ENCODE measurements at places on chromosomes 13 and 19.
A peak's percentile ranks its signal among the peaks of the same experiment; 100 is the strongest.

GRCh38 chr13:62067821-62068220 lies 652.2 kb upstream of the PCDH20 start:
- no peak for DNase-seq

GRCh38 chr19:50328224-50328872 lies 829 bp downstream of the KCNC3 start:
- no peak for DNase-seq

DNA sequence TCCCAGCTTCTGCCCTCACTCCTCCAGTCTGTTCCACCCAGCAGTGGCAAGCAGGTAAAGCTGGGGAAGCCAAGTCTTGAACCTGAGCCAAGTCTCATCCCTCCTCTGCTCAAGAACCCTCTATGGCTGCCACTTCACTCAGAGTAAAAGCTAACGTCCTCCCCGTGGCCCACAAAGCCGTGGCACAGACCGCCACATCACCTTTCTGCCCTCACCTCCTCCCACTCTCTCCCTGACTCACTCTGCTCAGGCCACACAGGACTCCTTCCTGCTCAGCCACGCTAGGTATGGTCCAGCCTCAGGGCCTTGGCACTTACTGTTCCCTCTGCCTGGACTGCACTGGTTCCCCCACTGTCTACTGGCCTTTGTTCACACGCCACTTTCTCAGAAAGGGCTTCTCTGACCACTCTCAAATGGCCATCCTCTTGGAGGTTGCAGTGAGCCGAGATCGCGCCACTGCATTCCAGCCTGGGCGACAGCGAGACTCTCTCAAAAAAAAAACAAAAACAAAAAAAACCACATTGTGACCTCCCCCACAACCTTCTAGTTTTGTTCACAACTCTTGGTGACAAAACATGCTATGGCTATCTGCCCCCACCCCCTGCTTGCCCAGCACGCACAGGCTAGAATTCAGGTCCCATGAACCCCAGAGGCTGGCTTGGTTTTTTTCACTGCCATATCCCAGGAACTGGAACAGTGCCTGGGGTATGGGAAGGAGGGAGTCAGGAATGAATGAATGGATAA lies 15.8 kb downstream of the NDUFB7 start:
- no peak for DNase-seq

DNA sequence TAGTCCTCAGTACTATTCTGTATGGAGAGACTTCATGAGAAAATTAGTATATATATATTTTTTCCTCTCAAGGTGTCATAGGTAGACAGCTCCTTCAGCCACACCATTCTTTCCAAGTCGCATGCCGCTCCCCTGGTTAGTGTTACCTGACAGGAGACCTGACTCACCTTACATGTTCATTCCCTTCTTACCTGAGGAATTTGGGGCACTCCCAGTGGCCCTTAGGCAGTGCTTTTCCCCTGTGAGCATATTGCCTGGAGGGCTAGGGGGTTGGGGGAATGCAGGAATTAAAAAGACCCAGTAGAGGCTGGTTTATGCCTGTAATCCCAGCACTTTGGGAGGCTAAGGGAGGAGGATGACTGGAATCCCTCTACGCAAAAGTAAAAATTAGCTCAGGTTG lies 9.0 kb upstream of the ACTN4 start:
- no peak for DNase-seq

GRCh38 chr13:76837801-76838200 lies 48.4 kb downstream of the KCTD12 start:
- no peak for DNase-seq

GRCh38 chr19:49524812-49525455 lies 2.9 kb upstream of the RCN3 start:
- no peak for DNase-seq

GRCh38 chr13:97185291-97185690 lies 36.8 kb upstream of the MBNL2 start:
- DNase-seq = peak; percentile 4

DNA sequence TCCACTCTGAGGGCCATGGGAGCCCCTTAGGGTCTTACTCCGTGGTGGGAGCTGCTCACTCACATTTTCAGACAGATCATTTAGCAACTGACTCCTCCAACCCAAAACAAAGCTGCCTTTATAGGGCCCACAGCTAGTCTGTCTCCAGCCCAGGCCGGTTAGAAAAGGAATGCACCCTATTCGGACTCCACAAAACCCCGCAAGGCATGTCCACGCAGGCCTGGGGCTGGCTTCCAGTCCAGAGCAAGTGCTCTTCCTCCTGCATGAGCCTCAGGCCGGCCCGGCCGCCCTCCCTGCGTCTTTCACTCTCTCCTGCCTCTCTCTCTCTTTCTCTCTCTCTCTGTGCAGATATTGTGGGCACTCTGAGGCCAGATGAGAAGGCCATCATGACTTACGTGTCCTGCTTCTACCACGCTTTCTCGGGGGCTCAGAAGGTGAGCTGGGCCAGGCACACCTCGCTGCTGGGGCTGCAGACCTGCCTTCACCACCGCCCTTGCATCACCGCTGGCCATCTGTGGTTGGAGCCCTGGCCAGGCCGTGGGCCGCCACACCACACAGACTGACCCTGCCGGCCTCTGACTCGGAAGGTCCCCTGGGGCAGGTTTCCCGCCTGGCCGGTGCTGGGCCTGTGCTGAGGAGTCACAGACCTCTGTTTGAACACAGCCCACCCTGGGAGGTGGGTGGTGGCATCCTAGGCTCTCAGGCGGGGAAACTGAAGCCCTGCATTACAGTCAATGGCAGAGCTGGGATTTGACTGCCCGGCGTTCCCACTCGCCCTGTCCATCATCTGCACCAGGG lies 33.1 kb downstream of the CAPN12 start:
- no peak for DNase-seq

GRCh38 chr13:42422681-42423080 lies 150.7 kb downstream of the AKAP11 start:
- DNase-seq = no peak

GRCh38 chr13:33639158-33639557 lies 178.8 kb upstream of the RFC3 start:
- DNase-seq = no peak

DNA sequence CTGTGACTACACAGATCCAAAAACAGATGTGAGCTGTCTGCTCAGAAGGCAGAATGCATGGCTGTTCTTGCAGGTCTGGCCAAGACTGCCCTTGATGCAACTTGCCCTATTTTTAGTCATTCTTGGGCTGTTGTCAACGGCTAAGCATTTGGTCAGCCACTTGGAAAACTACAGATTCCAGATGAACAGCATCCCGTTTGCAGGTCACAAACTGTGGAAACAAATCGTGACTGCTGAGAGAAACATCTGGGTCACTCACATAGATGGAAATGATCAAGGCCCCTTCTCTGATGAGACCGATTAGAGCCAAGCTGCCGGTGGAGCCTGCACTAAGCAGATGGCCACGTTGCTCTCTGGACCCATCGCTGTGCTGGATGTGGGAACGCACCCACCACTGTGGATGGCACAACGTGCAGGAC lies 15.4 kb upstream of the METTL21C start:
- no peak for DNase-seq

- no peak for DNase-seq
Measured at GRCh38 chr13:104270731-104271130, 1204.5 kb upstream of the SLC10A2 start.

GRCh38 chr13:84917252-84917878 lies 881.9 kb downstream of the SLITRK6 start:
- peak; percentile 18 for DNase-seq

- DNase-seq = no peak
Measured at GRCh38 chr13:74046431-74046830, 87.8 kb downstream of the KLF12 start.

DNA sequence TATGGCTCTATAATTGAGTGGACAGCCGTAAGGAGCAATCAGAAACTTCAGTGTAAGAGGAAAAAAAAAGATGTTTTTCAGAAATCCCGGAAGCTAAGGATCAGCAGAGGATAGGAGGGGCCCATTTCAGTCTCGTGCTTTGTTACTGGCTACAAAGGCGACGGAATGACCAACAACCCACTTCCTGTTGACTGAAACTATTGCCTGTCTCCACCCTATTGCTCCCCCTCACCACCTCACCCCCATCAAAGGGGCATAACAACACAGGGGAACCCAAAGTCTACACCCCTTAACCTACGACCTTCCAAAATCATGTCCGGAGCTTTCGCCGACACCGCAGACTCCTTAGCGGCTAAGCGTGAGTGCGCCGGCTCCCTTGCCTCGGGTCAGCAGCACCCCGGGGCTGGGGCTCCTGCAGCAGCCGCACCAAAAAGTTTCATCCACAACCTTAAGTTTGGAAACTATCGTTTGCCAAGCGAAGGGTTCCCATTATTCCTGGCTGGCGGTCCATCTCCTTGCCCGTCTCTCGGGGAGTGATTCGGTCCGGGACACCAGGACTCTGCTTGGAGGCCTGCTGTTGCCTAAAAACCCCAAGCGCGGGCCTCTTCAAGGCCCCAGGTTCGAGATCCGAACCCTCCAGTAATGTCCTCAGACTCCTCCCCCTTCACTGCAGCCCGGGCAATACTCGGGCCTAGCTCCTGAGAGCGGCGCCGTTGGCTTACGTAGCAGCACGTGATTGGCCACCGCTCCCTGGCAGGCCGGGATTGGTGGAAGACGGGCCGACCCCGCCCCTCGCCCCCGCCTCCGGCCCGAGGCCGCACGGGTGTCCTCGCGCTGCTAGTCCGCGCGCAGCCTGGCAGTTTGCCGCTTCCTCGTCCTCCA lies at the start of gene TPP2:
Gene TPP2 (plus strand): TSS at position 840 of the 882 bp plus-strand sequence. CDS start 53 bp downstream, outside the sequence.
- peak; percentile 96 for DNase-seq

DNA sequence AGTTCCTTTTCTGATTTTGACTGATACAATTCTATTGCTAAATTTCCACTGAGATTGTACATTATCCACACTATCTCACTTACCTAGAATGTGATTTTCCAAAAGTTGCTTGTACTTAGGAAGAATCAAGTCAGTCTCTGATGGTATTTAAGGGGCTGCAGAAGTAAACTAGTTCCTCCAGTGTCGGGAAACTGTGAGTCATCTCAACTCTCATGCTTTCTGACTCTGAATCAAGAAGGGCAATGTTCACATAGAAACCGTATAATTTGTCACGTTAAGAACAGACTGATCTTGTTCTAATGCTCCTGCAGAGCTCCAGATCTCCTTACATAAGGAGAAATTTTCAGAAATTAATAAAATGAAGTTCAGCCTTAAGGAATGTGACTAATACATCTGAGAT lies 369.3 kb downstream of the KLF5 start:
- DNase-seq = peak; percentile 21

DNA sequence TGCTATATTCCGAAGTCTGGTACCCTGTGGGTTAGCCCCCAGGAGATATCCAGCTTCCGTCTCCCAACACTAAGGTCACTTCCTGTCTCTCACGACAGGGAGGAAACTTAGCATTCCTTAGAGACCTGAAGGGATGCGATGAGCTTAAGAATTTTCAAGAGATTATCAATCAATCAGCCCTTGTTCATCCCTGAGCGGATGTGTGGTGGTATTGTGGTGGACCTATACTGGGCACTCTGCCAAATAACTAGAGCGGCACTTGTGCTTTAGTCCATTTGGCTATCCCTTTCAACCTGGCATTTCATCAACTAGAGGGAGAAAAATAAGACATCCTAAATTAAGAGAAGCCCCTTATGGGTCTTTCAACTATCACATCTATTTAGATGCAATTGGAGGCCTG lies 30.9 kb upstream of the ZNF562 start:
- DNase-seq = no peak

DNA sequence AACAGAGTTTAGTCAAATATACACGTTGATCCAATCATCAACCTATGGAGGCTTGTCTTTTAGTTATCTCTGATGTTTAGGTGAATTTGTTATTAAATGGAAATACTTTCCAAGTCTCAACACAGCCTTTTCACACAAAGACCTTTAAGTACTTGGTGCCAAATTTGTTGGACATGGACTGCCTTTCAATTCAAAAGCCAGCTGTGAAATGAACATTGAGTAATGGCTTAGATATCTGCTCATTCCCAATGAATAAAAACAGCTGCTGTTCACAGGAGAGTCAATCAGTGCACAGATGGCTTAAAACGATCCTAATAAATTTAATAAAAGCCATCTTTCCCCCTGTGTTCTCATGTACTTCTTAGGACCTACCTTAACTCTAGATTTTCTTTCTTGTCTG lies 19.9 kb upstream of the DHRS12 start:
- no peak for DNase-seq

GRCh38 chr13:49305792-49306425 lies 58.2 kb downstream of the CDADC1 start:
- no peak for DNase-seq

- DNase-seq = no peak
Measured at GRCh38 chr13:25741796-25742195, 310.0 kb downstream of the SHISA2 start.

- no peak for DNase-seq
Measured at GRCh38 chr13:91894316-91894715, 495.9 kb downstream of the GPC5 start.

GRCh38 chr19:31541396-31541795 lies 192.2 kb upstream of the TSHZ3 start:
- DNase-seq = no peak

- peak; percentile 20 for DNase-seq
Measured at GRCh38 chr19:13430790-13431582, 75.3 kb downstream of the CACNA1A start.

DNA sequence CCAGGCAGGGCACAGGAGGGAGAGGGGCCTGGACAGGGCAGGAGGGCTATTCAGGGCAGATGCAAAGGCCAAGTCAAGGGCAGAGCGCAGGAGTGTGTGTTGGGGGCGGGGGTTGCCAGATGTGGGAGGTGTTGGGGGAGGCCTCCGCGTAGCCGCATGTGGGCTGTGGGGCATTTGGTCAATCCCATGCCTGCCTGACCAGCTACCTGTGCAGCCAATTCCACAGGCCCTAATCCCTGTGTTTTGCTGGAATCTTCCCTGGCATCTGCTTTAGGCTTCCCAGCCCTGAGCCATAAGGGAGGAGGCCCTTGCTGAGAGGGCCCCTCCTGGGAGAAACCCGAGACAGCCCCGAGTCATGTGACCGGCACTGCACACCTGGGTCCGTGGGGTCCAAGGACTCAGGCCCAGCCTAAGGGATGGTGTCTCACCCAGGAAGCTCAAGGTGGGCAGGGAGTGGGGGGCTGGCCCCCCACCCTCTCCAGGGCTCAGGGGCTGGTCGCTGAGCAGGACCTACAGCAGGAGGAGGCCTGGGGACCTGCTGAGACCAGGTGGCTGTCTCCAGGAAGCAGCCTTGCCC lies 20.3 kb downstream of the RFX1 start:
- no peak for DNase-seq

DNA sequence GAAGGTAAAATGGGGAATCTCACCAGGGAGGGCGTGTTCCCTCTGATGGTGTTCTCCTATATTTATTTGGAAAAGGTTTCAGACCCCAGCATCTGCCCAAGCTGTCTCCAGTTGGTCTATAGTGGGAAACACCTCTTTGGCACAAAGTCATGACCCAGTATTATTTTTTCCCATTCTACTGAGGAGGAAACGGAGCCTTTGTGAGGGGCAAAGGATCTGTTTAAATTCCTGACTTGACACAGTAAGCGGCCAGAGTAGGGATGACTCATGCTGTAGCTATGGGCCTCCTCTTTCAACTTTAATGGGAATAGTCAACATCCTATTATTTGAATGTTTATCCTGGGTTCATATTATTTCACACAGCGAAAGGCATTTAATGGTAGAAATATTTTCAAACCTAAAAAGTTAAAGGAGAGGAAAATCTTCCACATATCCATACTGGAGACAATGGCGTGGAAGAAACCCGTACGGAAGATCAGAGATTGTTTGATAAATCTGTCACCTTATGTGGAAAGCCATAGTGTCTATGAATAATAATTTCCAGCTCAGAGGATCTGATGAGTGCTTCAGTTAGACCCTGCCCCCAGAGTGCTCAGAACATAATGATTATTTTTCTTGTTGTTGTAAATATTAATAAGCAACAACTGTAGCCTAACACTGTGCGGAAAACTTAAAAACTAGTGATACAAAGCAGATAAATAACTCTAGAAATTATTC lies 126.0 kb downstream of the FOXO1 start:
- DNase-seq = peak; percentile 55

Measured in fibroblast of skin of left quadriceps (primary cell).